H9 (cell line): ENCODE measurements at places on chromosomes 7 and 10. TPM values are rescaled to one million over a fixed set of nuclear protein-coding genes. Genes with fewer than 3 reads are reported as not detected.

GTF2IRD1 gene
- total RNA-seq = 34.3 and 39.9 TPM in 2 replicates

GNGT1 gene
- total RNA-seq = 0.20 and 0.44 TPM in 2 replicates

C10orf143 gene
- 0.79 and 0.94 TPM in 2 replicates for total RNA-seq

ACTL6B gene
- total RNA-seq = 0.33 and 0.50 TPM in 2 replicates

CCL24 gene
- total RNA-seq = not detected in 2 replicates

CNNM2 gene
- total RNA-seq = 17.0 and 17.5 TPM in 2 replicates
